ENCODE measurements at places on chromosomes 2 and 18.
A peak's percentile ranks its signal among the peaks of the same experiment; 100 is the strongest.

DNA sequence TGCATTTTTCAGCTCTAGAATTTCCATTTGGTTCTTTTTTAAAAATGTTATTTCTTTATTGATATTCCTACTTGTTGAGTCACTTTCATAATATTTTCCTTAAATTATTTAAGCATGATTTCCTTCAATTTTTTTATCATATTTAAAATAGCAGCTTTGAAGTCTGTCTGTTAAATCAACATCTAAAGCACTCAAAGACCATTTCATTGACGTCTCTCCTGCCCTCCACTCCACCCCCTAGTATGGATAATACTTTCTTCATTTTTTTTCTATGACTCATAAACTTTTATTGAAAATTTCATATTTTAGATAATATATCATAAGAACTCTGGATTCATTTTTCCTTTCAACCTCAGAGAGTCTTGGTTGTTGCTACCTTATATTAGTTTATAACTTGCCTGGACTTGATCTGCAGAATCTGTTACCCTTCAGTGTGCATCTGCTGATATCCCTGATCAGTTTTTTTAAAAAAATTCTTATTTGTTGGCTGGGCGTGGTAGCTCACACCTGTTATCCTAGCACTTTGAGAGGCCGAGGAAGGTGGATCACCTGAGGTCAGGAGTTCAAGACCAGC lies 59.0 kb upstream of the ZNF396 start:
- no peak for DNase-seq

GRCh38 chr2:3780477-3781402 lies 77.4 kb downstream of the DCDC2C start:
- DNase-seq = peak; percentile 31

GRCh38 chr2:168293766-168294165 lies 46.4 kb upstream of the STK39 start:
- no peak for DNase-seq

DNA sequence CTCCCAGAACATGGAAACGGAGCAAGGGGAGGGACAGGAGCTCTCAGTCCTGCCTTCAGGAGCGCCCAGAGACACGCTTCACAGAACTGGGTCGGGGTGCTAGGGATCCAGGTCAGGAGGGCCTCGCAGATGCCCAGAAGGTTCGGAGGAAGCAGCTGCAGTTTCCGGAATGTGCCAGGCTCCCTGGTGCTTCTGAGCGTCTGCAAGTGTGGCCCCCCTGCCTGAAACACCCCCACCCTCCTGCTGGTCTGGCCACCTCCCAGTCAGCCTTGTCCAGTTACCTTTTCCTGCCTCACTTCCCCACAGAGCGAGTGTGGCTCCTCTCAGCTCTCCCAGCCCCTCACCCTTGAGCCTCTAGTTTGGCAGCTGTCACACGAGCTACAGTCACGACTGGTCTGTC lies 88.3 kb upstream of the TAF1B start:
- DNase-seq = no peak

GRCh38 chr2:240879105-240879504 lies 10.5 kb downstream of the AGXT start:
- DNase-seq = no peak

DNA sequence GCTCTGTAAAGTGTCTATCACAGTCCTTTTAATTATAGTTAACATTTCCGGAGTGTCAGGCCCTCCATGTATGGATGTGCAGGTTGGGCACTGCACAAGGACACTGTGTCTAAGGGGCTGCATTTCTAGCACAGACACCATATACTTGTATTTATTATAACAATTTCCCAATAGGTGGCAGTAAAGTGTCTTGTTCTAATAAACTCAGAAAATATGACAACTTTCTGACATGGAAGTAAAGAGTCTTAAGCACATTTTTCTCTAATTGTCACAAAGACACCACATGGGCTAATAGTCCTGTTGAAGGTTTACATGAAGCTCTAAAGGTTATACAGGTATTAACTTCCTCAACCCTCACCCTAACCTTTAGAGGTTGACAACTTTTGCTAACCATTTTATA lies 156.6 kb downstream of the DYSF start:
- DNase-seq = no peak

GRCh38 chr2:7795778-7796563 lies 878.8 kb downstream of the RNF144A start:
- DNase-seq = no peak

DNA sequence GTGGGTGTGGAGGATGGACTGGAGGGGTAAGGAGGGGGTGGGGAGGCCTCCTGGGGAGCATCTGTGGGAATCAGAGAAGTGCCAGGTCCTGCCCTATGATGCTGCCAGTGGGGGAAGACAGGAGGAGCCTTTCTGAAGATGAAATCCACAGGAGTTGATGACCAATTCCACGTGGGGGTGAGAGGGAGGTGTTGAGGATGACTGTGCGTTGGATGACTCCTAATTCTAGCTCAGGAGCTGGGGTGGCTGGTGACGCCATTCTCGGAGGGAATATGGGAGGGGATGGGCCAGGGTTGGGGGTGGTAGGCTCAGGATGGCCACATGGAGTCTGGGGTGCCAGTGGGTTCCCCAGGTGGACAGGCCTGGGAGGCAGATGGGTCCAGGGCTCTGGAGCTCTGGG lies 32.3 kb downstream of the EMX1 start:
- DNase-seq = no peak

GRCh38 chr2:131093006-131093695 lies at the start of gene FAM168B:
TSS of gene FAM168B (minus strand) at chr2:131093460. CDS start at chr2:131082646, 10,814 bp downstream.
- peak; percentile 82 for DNase-seq

DNA sequence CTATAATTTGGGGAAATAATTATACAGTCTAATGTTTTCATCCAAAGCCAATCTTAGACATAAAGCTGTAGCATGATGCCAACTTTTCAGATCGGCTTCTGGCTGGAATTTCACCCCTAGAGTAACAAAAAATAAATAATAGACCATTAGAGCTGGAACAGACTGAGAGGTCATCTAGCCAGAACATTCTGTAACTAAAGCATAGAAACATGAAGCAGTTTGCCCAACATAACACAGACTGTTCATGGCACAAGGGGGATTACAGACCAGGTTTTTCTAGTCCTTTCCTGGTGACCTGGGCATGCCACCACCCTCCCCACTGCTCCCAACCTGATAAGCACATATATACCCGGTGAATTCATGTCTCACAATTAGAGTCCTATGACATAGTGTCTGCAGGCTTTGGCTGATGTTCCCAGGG lies 116.4 kb upstream of the PPP1CB start:
- DNase-seq = no peak

DNA sequence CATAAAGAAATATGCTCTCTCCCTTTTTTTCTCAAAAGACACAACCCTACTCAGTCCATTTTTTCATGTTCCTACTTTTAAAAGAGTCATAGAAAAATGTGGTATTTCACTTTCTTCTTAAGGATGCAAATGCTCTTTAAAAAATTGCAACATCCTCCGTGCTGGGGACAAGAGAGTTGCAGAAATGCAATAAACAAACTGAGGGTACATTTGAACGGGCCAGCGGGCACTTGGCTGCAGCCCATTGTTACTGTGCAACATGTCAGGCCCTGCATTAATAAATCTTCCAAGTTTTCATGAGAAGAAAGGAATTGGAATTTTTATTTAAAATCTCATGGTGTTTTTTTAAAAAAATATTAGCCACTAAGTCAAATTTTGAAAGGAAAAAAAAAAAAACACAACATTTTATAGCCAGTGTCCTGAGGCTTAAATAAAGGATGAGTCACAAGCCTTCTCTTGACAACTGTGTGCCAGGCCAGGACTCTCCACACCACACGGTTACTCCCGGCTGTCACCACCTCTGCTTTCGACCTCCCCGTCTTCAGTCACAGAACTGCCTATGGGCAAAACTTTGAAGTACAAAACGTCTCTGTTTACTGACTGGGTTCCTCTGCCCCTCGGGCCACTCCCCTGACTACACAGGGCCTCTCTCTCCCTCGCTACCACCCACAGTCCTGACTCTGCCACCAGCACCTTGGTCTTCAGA lies 57.5 kb upstream of the MFF start:
- DNase-seq = no peak

DNA sequence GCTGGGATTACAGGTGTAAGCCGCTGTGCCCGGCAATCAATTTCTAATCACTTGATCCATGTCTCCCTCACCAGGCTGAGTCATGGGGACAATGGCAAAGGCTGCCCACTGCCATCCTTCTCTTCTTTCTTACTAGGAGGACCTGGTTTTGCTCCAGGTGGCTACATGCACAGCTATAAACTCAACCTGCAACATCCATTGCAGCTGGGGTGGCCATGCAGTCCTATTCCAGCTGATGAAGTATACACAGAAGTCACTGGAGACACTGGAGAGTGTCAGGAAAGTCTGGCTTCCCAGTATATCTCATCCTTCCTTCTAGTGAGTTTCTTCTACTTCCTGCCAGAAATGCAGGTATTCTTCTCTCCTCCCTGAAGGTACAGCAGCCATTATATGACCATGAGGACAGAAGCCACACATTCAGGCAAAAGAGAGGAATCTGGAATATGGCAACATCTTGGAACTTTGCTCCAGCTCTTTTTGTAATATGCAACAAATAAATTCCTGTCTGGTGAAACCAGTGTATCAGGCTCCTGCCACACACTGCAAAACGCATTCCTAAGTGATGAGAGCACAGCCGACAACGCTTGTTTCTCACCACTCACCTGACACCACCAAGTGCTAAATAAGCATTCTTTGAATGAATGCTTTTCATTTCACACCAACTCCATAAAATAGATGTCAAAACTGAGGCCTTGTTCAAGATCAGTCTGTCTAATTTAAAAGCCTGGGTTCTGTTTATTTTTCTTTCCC lies 32.3 kb downstream of the SCTR start:
- DNase-seq = no peak

GRCh38 chr2:25809646-25810045 lies 68.6 kb downstream of the ASXL2 start:
- DNase-seq = no peak

DNA sequence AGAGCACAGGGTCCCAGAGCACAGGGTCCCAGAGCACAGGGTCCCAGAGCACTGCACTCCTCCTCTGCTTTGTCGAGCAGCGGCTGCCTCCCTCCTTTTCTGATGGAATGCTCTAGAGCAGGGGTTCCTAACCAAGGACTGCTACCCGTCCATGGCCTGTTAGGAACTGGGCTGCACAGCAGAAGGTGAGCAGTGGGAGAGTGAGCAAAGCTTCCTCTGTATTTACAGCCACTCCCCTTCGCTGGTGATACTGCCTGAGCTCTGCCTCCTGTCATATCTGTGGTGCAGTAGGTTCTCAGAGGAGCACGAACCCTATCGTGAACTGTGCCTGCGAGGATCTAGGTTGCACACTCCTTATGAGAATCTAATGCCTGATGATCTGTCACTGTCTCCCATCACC lies 33.1 kb upstream of the ADNP2 start:
- DNase-seq = no peak

GRCh38 chr2:33607905-33608304 lies 8.8 kb upstream of the FAM98A start:
- no peak for DNase-seq

DNA sequence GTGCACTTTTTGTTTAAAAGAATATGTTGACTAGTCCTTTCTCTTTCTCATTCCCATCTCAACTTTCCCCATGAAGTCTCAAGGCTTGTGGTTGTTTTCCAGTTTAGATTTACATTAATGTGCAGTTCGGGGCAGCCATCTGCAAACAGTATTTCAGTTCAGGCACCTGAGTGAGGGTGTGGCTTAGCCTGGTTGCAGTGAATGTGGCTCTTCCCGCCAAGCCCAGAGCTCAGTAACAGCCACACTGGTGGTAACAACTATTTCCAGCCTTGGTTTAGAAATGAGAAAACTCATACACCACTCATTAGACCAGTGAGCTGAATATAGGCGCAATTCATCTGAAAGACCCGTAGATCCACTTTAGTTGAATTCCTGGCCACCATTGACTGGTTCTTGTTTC lies 394.3 kb downstream of the CMPK2 start:
- no peak for DNase-seq

DNA sequence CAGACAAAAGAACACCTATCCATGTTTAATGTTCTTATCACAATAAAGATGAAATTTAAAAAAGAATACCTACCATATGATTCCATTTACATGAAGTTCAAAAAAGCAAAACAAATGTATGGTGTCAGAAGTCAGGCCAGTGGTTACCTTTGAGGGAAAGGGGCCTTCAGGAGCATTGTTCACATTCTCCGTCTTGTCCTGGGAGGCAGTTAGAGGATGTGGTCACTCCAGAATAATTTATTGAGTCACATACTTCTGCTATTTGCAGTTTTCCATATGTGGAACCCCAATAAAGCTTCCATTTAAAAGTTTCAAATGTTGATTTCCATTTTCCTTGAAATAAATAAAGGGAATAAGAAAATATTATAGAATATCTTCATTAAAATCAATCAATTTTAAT lies 41.6 kb upstream of the POU3F3 start:
- DNase-seq = no peak

GRCh38 chr2:227614246-227614645 lies 394 bp downstream of the SCYGR3 start:
- DNase-seq = no peak

GRCh38 chr18:76437011-76437410 lies 58.0 kb downstream of the ZNF516 start:
- no peak for DNase-seq

- no peak for DNase-seq
These were observed 594.5 kb upstream of the CHAC2 start for GRCh38 chr2:53173091-53173490.

DNA sequence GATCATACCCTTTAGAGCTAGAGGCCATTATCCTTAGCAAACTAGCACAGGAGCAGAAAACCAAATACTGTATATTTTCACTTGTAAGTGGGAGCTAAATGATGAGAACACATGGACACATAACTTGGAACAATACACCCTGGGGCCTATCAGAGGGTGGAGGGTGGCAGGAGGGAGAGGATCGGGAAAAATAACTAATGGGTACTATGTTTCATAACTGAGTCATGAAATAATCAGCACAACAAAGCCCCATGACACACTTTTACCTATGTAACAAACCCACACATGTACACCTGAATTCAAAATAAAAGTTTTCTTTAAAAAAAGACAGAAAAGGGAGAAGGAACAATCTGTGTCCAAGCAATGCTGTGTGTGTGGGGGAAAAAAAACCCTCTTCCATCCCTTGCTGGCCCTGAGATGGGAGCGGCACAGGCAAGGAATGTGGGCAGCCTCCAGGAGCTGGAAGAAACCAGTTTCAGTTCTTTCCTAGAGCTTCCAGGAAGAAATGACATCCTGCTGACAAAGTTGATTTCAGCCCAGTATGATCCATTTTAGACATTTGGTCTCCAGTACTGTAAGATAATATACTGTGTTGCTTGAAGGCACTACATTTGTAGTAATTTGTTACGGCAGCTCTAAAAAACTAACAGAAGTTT lies 458.7 kb upstream of the CNTNAP5 start:
- DNase-seq = no peak

GRCh38 chr2:205721057-205721449 lies 38.8 kb downstream of the NRP2 start:
- DNase-seq = no peak

- DNase-seq = no peak
These were observed 271.4 kb downstream of the PIEZO2 start for GRCh38 chr18:10877987-10878386.

GRCh38 chr2:225416616-225417367 lies 17.3 kb downstream of the NYAP2 start:
- DNase-seq = no peak
